ENCODE measurements at places on chromosomes 11 and 22.
A peak's percentile ranks its signal among the peaks of the same experiment; 100 is the strongest.

DNA sequence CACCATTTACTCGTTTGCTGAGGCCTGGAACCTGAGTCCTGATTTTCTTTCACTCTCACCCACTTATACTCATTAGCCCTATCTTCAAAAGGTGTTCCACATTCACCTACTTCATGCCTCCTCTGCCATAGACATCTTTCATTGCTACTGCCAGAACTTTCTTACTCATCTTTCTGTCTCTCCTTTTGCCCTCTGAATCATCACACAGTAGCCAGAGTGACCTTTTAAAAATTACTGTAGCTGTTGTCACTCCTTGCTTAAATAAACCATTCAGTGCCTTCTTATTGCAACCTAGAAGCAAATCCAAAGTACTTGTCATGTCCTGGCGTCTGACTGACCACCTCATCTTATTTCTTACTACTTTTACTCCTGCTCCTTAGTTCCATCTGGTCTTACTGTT lies 38.2 kb downstream of the ATXN10 start:
- DNase-seq, result no peak

GRCh38 chr11:47510209-47510608 lies 42.7 kb downstream of the CELF1 start:
- no peak for DNase-seq

DNA sequence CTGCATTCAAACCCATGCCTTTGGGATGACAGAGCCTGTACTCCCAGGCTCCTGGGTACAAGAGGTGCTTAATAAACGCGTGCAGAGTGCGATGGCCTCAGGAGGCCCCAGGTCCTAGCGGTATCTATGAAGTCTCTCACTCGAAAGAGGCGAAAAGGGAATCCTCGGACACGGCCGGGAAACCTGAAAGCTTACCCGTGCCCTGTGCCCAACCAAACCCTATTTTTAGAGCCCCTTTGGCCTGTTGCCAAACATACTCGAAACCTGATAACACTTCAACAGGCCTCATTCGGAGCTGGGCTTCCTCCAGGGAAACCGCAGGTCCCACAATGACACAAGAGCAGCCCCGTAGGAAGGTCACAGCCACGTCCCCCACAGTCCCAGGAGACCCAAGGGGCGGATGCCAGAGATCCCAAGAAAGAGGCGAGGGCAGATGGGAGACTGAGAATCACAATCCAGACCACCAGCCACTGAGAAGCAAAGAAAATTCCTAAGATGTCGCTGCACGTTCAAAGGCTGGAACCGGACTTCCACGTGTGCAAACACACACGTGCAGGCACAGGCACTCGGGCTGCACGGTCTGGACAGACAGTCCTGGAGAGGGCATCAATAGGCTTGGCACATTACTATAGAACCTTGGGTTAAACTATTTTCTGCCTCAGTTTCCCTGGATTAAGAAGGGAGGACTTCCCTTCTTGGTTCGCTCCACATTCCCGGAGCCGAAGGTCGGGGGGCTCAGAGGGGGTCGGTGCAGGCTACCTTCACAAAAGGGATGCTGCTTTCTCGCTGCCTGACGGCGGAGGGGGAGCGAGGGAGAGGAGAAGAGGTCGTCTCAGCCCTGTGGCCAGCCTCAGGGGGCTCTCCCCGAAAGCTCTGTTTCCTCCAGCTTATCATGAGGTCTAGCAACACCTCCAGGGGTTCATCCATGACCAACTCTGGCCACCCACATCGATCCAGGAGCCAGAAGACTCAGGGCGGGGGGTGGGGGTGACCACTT lies 8.2 kb downstream of the PDGFB start:
- DNase-seq, result peak; percentile 51

DNA sequence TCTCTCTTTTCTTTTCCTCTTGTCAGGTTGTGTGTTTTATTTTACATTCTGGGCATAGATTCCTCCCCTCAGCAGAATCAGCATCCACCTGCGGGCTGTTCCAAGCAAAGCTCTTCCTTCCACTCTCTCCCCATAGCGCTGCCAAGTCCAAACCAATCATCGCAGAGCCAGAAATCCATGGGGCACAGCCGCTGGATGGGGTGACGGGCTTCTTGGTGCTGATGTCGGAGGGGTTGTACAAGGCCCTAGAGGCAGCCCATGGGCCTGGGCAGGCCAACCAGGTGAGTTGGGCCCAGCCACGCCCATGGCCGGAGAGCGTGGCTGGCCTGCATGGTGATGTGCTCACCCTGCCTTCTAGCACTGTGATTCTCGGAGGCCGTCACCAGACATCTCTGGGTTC lies 22.1 kb downstream of the TAB1 start:
- DNase-seq, result no peak

GRCh38 chr11:66052664-66052982 lies 459 bp downstream of the SF3B2 start:
- DNase-seq, result no peak

- DNase-seq, result no peak
Observed at GRCh38 chr11:15849257-15849656, 507.1 kb downstream of the SOX6 start.

DNA sequence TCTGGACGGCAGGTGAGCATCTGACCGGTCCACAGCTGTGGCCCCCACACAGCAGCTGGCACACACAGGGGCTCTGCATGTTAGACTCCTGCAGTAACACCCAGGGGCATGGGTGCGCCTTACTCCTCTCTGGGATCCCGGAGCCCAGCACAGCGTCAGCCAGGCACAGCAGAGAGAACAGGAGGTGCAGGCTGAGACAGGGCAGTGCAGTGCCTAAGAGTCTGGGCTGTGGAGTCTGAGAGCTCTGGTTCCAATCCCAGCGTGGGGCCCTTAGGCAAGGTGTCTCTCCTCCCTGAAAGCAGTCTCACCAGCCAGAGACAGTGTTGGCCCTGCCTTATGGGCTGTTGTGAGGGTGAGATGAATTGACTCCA lies 2.3 kb downstream of the NUDT8 start:
- DNase-seq, result no peak

DNA sequence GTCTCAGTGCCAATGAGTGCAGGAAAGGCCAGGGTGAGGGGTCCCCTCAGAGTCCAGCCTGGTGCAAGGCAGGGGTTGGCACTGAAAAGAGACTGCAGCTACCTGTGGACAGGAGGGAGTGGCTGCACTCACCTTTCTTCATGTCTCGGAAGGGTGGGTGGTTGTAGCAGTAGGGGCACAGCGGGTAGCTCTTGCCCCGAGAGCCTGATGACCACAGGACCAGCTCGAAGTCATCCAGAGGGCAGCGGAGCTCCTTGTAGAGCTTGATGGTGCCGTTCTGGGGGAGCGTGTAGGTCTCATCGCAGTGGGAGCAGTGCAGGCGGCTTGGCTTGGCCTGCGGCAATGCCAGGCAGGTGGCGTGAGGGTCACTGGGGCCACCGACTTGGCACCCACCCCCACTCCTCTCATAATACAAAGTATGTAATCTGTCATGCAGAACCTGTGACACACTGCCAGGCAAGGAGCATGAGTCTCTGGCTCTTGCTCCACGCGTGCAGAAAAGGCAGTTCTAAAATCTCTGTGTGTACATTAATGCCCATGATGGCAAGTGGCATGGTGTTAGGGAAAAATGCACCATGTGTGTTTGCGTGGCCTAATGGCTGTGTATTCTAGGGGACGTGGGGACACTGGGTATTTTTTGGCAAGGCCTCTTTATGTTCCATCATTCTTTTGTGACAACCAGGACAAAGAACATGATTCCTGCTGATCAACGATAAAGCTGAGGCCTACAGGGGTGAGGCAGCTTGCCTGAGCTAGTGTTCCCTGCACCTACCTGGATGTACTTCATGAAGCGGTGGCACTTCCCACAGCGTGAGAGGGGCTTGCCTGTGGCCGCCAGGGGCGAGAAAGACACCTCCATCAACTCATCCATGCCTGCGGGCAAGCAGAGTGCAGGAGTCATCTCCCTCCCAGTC lies 6.0 kb upstream of the PPM1F start:
- no peak for DNase-seq

GRCh38 chr11:117929916-117930570 lies 841 bp upstream of the TMPRSS13 start:
- no peak for DNase-seq

All from stimulated activated CD4-positive, alpha-beta T cell treated with anti-CD3 and anti-CD28 coated beads, Interleukin-2, amount 100 ng/mL, for 24 hours (primary cell).